ENCODE measurements at places on chromosomes 13 and 19. TPM values are rescaled to one million over a fixed set of nuclear protein-coding genes. Genes with fewer than 3 reads are reported as not detected.

CDX2 gene
- 2.4 TPM for total RNA-seq

SULT2B1 gene
- total RNA-seq = not detected

CCNA1 gene
- total RNA-seq = 0.25 TPM

SOX21 gene
- total RNA-seq = 71.8 TPM

NLRP5 gene
- not detected for total RNA-seq

LIM2 gene
- not detected for total RNA-seq

IGFL4 gene
- 0.70 TPM for total RNA-seq

- no peak for DNase-seq
- no peaks in the 10 kb centered on the region for H3K4me1 ChIP-seq
- H3K4me3 ChIP-seq = no peak overlapping the region
- H3K27me3 ChIP-seq = no peaks in the 10 kb centered on the region
- no peak overlapping the region for H3K27ac ChIP-seq
These were observed 74.3 kb downstream of the CRYL1 start for GRCh38 chr13:20451397-20451796.

DNA sequence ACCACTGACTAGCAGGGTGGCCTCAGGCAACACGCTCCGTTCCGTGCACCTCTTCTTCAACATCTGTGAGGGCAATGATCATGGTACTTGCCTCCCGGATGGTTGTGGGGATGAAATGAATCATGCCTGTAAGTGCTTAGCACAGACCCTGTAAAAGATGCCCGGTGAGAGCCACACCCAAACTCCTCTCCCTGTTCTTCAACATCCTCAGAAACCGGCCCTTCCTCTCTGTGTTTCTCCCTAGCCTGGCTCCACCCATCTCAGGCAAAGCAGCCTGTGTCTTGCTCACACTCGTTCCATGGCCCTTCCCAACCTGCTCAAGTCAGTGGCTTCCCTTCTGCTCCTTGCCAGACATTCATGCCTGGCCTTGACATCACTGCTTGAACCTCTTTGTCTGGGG lies 5.8 kb upstream of the DMKN start:
- no peaks in the 10 kb centered on the region for H3K36me3 ChIP-seq
- no peak overlapping the region for H3K4me3 ChIP-seq
- peaks cover 3% of the 10 kb centered on the region for H3K27me3 ChIP-seq
- no peak overlapping the region for H3K27ac ChIP-seq
- no peak for DNase-seq
- H3K4me1 ChIP-seq = peaks cover 21% of the 10 kb centered on the region

GRCh38 chr19:54448040-54448773 lies 792 bp upstream of the LENG8 start:
- H3K27ac ChIP-seq = peak overlapping the region; percentile 99
- peaks cover 37% of the 10 kb centered on the region for H3K4me1 ChIP-seq
- H3K4me3 ChIP-seq = peak overlapping the region; percentile 100
- peaks cover 14% of the 10 kb centered on the region for H3K36me3 ChIP-seq
- peaks cover 4% of the 10 kb centered on the region for H3K27me3 ChIP-seq
- peak; percentile 38 for DNase-seq

DNA sequence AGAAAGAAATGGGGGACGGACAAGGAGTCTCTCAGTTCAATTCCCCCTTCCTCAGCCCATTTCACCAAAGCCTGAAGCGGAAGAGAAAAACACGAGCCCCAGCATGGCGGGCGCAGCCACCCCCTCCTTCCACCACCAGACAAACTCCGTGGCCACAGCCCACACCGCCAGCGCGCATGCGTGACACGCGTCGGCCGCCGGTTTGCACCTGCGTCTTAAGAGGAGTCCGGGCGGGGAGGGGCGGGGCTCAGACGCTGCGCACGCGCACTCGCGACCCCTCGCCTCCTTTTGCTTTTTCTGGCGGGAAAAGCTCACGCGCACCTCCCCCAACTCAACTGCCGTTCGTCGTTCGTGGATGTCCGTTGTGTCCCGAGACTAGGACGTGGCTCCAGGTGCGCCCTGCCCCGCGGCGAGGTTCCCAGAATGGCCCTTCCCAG lies at the start of gene KASH5:
TSS of gene KASH5 (plus strand) at position 314 of the 437 bp plus-strand sequence. CDS start 2,635 bp downstream, outside the sequence.
- DNase-seq = no peak
- peaks cover 4% of the 10 kb centered on the region for H3K4me1 ChIP-seq
- H3K4me3 ChIP-seq = no peak within 1 kb of the TSS

DNA sequence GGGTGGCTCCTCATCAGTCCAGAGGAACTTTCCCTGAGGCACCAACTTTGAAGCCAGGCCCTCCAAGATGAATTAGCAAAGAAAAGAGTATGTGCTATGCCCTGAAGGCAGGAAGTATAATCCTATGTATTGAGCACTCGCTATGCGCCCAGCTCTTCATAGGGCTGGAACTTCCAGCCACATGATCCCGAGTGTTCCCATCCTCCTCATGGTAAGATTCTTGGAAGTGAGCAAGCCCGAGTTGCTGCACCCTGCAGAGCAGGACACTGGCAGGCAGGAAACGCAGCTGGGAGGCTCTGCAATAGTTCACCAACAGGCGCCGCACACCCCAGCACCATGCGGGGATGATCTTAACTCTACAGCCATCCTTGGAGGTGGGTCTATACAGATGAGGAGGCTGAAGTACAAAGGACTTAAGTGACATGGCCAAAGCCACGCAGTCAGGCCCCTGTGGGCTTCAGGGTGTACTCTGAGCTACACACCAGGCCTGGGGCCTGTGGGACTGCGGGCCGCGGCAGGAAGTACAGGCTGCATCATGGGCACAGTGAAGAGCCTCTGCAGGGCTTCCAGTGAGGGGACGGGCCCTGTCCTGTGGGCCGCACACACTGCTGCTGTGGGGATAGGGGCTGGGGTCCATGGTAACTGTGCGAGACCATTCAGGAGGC lies 25.1 kb downstream of the C19orf47 start:
- peaks cover 2% of the 10 kb centered on the region for H3K36me3 ChIP-seq
- no peak overlapping the region for H3K27ac ChIP-seq
- H3K4me3 ChIP-seq = no peak overlapping the region

DNA sequence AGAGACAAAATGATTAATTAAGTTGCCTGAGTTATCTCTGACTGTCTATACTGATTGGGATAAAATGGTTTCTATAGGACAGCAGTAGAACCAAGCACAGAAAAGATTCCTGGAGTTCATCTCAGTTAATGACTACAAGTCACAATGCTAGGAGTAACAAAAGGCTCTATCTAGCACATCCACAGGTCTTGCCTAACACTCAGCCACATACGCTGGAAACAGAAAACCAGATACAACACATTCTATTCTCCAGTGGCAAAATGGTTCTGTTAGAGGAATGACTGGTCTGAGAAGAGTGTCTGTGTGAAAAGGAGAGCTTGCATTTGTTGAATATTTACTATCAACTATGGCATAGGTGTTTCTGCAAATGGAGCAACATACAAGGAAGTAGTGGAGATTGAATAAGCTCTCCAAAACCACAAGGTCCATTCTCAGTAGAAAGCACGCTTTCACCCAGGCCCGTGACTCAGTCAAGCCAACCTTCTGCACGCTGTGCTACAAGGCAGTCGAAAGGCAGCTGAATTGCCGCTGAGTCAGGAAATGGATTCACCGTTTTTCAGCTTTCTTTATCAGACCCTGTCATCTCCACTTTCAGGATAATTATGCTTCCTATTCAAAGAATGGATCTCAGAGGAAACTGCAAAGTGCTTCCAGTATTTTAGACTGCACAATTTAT lies 761.5 kb downstream of the EFNB2 start:
- H3K27ac ChIP-seq = no peak overlapping the region
- H3K4me3 ChIP-seq = no peak overlapping the region
- no peaks in the 10 kb centered on the region for H3K36me3 ChIP-seq
- H3K4me1 ChIP-seq = peaks cover 31% of the 10 kb centered on the region
- no peaks in the 10 kb centered on the region for H3K27me3 ChIP-seq

DNA sequence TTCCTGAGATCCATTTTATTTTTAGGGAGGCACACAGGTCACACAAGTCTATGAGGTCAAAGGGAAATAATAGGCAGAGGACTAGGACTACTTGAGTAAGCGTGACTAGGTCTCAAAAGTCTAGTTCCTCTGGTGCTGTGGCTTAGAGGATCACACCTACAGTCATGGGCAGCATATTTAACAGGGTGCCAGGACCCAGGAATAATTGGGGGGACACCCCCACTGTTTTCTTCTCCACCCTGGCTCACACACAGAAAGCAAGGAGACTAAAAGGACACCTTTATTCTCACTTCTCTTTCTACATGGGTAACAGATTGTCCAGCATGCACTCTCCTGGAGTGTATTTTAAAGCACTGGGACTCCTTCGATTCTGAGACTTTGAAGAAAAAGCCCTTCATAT lies 26.2 kb downstream of the OXGR1 start:
- no peak overlapping the region for H3K27ac ChIP-seq
- H3K36me3 ChIP-seq = peaks cover 13% of the 10 kb centered on the region
- DNase-seq = no peak
- no peaks in the 10 kb centered on the region for H3K4me1 ChIP-seq
- H3K27me3 ChIP-seq = no peaks in the 10 kb centered on the region

GRCh38 chr13:51518827-51519226 lies 65.4 kb upstream of the WDFY2 start:
- H3K36me3 ChIP-seq = no peaks in the 10 kb centered on the region
- no peak overlapping the region for H3K27ac ChIP-seq
- no peak for DNase-seq
- no peak overlapping the region for H3K4me3 ChIP-seq
